ENCODE measurements at places on chromosomes 1 and 21. TPM values are rescaled to one million over a fixed set of nuclear protein-coding genes. Genes with fewer than 3 reads are reported as not detected.

DNA sequence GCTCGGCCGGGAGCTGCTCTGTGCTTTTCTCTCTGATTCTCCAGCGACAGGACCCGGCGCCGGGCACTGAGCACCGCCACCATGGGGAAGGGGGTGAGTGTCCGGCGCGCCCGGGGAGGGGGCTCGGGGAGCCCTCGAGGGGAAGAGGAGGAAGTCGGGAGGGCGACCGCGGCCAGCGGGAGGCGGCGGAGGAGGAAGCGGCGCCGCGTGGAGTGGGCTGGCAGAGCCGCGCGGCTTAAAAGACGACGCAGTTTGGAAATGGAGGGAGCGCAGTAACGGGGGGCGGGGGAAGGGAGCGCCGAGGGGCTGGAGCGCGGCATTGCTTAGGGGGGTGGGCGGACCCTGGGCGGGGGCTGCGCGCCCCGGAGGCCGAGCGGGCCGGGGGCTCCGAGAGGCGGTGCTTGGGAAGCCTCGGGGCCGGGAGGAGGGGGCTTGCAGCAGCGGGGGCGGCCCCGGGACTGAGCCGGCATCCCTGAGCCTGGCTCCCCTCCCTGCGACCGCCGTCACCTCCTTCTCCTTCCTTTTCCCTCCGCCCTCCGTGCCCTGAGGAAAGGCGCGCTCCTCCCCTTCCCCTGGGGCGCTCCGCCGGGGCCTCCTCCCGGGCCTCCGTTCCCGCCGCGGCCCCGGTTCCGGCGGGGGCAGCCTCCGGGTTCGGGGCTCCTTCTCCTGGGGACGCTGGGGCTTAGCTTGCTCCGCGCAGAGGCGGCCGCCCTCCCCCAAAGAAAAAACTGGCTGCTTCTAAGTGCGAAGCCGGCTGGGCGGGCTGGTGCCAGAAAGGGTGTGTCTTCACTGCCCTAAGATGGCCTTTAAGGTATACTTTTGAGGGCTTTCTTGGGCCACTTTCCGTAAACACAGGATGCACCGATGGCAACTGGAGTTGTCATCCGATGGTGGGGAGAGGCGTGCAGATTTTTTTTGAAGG lies 648 bp downstream of the ATP1A1 start:
- peak; percentile 56 for DNase-seq

DNA sequence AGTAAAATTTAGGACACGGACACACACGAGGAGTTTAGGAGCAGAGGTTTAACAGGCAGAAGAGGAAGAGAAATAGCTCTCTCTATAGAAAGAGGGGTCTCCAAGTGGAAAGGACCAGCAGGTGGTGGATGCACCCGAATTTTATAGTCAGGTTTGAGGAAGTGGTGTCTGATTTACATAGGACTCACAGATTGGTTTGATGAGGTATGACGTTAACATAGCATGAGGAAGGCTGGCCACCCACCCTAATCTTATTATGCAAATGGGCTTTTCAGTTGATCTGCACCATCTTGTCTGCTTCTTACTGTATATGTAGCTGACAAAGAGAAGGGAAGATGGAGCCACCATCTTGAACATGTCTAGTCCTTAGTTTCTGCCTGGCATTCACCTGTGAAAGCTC lies 52.5 kb upstream of the RGS2 start:
- no peak for DNase-seq

DNA sequence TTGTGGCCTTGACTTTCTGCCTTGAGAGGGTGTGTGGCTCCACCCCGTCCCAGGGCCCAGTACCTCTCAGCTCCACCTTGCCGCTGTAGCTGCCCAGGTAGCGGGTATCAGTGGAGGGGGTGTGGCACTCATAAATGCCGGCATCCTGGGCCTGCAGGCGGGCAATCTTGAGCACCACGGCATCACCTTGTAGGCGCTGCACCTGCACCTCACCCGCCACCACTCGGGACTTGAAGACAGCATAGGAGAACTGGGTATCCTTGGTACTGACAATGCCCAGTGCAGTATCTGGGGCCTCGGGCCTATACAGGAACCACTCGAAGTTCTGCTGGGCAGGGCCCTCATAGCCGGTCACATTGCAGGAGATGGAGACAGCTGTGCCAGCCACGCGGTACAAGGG lies 3.6 kb downstream of the IGSF8 start:
- no peak for DNase-seq

GRCh38 chr1:109802901-109803561 lies 39.3 kb upstream of the EPS8L3 start:
- DNase-seq: no peak

- peak; percentile 41 for DNase-seq
Observed at GRCh38 chr1:58401991-58402390, 144.5 kb downstream of the OMA1 start.

DNA sequence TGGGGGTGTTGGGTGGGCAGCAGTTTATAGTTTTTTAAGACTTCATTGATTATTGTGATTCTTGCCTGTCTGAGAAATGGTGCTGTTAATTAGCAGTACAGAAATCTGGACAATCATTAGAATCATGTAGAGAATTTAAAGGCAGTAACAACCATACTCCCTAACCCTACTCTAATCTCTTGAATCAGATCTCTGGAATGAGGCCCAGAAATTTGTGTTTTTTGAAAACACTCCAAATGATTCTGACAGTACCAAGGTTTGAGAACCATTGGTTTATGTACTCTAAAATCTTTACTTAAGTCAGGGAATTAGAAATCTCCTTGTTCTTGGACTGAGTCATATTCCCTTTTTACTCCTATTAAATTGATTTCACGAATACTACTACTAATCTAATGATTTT lies 24.0 kb downstream of the FNBP1L start:
- DNase-seq: no peak

GRCh38 chr1:25695090-25695770 lies 78.6 kb downstream of the MAN1C1 start:
- peak; percentile 94 for DNase-seq

GRCh38 chr1:231678011-231678432 lies 51.4 kb downstream of the DISC1 start:
- DNase-seq: no peak

GRCh38 chr21:45318146-45318555 lies 30.5 kb upstream of the POFUT2 start:
- no peak for DNase-seq

GRCh38 chr1:99481391-99481996 lies 164.4 kb upstream of the PALMD start:
- peak; percentile 83 for DNase-seq

DNA sequence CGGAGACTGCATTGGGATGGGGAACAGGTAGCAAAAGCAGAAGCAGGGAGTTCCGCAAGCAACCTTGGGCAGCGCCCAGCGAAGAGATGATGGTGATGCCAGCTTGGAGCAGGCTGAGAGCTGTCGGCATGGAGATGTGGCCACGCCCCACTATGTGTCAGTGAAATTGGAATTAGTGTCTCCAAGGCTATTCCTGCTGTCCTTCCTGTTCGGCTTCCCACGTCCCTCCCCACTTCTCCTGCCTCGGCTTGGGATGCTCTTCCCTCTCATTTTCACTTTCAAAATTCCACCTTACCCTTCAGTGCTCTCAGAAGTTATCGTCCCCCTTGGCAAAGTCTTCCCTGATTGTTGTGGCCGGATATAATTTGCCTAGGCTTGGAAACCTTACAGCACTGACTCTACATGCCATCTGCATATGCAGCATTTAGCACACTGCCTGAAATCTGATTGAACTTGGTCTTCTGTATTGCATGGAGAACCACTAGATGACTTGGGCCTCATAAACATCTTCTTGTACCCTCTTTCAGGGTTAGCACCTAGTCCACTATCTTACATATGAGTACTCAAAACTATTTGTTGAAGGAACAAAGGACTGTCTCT lies 270.7 kb upstream of the RUNX1 start:
- no peak for DNase-seq

DNA sequence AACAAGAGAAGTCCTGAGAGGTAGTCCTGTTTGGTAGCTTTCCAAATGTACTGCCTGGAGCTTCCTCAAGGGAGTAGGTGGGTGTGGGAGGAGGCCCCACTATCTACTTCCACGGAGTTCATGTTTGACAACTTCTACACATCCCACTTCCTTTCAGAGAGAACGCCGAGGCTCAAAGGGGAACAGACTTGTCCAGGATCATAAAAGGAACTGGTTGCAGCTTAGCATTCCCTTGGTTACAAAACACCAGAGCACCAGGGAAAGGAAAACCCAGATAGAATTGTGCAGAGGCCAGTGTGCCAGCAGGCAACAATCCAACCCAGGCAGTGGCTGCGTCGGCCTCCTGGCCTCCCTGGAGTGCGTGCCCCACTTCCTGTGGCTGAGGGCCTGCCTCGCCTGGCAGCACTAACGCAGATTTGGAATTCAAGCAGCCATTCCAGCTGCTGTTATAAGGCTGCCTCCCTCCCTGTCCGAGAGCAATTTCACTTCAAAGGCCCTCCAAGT lies 4.2 kb upstream of the RAP1GAP start:
- DNase-seq: peak; percentile 97

DNA sequence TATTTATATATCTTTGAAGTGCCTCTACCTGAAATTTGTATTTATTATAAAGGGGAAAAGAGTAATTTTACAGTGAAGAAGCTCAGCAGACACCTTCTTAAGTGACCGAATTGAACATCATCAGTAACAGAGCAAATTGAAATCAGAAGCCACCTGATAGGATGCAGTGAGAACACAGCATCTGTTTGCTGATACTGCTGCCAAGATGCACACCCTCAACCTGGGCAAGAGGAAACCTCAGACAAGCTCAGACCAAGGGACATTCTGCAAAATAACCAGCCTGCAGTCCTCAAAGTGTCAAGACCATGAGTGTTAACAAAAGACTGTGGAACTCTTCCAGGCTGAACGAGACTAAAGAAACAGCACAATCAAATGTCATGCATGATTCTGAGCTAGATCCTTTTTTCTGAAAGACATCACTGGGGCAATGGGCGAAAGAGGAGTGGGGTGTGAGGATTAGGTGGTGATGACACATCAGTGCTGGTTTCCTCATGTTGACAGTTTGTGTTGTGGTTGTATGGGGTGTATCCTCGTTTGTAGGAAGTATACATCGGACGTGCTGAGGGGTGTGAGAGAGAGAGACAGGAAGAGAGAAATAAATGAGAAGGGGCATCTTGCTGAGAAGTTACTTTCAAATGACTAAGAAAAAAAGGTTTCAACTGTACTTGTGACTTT lies 103.7 kb downstream of the ABCA4 start:
- no peak for DNase-seq

GRCh38 chr1:48560116-48560515 lies 88.1 kb upstream of the SPATA6 start:
- no peak for DNase-seq

DNA sequence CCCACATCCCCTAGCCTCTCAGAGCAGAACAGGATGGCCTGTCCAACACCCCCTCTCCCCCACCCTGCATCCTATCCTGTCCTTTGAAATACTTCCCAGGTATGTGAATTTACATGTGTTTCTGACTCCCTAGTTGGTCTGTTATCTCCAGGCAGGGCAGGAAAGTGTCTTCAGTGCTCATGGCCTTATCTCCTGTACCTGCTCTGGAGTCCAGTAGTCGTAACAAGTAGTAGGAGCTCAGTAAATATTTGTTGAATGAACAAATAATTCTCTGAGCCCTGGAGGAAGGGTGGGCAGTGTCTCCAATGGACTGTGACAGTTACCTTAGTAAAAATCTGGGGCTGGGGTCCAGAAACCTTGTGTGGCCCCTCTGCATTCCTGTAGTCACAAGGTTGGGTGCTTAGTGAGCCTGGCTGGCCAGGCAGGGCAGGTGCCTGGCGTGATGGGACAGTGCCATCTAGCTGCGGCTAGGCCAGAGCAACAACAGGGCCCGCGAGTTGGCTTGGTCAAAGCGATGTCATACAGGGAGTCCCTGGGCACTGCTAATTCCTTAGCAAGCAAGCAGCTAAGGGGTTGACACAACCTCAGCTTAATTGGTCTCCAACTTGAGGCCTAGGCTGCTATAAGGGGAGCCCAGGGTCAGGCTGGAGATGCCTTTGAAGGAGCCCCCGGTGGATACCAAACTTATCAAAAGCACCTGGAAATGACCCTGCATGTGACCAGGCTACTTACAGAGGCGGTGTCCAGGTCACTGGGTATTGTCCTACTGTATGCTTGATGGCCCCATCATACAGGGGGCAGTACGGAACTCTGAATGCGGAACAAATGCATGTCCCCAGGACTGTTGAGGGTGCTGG lies 89.0 kb upstream of the PPM1J start:
- peak; percentile 84 for DNase-seq

- peak; percentile 76 for DNase-seq
Observed at GRCh38 chr1:151165281-151165737, 393 bp downstream of the LYSMD1 start.

GRCh38 chr1:89697383-89697782 lies 64.5 kb downstream of the LRRC8C start:
- no peak for DNase-seq

- DNase-seq: no peak
Observed at GRCh38 chr1:87389546-87389945, 60.9 kb downstream of the LMO4 start.

DNA sequence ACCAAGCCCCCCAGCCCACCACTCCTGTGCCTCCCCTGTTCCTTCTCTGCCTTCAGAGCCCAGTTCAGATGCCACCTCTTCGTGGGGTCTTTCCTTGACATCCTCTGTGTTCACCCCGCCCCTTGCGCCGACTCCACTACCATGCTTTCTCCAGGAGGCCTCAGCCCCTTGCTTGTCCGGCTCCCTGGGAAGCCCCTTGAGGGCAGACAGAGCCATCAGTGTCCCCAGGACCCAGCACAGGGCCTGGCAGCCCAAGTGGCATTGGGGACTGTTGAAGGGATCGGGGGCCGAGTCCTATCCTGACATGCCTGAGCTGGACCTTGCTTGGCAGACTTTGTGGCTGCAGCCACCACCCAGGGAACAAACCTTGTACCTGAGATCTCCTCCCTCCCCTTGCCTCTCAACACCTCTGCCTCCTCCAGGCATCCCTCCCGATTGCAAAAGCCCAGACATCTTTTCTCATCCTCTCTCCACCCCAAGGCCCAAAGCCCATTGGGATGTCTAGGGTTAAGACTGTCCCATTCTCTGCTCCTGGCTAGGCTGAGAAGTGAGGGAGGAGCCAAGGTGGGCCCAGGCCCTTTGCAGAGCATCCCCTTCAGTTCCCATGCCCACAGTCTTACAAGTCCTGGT lies 3.4 kb downstream of the CLDN19 start:
- no peak for DNase-seq

ATAD3B gene
- 28.1 TPM for total RNA-seq

ZNF695 gene
- total RNA-seq: 4.3 TPM

GOLT1A gene
- 0.33 TPM for total RNA-seq

RHBDL2 gene
- not detected for total RNA-seq

PRDM2 gene
- total RNA-seq: 11.9 TPM

GUCA2A gene
- not detected for total RNA-seq

RHCE gene
- total RNA-seq: 1.8 TPM

CAMK2N1 gene
- total RNA-seq: 0.60 TPM

S100A2 gene
- total RNA-seq: not detected

ADAMTS4 gene
- total RNA-seq: 4.0 TPM

C1orf116 gene
- total RNA-seq: 0.21 TPM

KLF17 gene
- not detected for total RNA-seq

Data from cardiac muscle cell (in vitro differentiated cells and primary cell).